ENCODE measurements at places on chromosomes 2 and 18.
A peak's percentile ranks its signal among the peaks of the same experiment; 100 is the strongest.

DNA sequence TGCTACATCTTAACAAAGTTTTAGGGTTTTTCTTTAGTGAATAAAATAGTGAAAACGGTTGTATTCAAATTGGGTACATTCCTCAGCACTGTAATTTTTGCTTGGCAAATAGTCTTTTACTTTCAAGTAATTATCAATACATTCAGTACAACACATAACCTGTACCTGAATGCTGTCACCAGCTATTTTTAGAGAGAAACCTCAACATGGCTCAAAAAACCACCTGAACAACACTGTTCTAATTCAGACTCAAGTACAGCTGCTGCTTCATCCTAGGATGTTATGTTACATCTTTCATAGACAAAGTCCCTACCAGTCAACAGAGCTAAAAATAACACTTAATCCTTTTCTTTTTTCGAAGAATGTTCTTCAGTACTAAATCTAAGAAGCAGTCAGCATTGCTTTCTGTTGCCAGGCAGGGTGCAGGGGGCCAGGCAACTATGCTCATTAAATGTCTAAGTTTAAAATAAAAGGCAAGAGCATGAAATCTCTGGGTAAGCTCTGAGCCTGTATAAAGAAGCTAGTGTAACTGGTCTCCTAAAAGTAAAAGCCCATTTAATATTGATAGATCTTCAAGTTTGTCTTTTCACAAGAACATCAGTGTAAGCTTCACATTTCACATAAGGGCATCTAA lies 20.5 kb downstream of the PDIA6 start:
- H3K4me3 ChIP-seq: no peak overlapping the region
- no peaks in the 10 kb centered on the region for H3K4me1 ChIP-seq
- DNase-seq: no peak
- no peaks in the 10 kb centered on the region for H3K27me3 ChIP-seq
- no peak overlapping the region for H3K27ac ChIP-seq

- H3K36me3 ChIP-seq: no peaks in the 10 kb centered on the region
Observed at GRCh38 chr2:105736145-105736544, 8.6 kb upstream of the NCK2 start.

DNA sequence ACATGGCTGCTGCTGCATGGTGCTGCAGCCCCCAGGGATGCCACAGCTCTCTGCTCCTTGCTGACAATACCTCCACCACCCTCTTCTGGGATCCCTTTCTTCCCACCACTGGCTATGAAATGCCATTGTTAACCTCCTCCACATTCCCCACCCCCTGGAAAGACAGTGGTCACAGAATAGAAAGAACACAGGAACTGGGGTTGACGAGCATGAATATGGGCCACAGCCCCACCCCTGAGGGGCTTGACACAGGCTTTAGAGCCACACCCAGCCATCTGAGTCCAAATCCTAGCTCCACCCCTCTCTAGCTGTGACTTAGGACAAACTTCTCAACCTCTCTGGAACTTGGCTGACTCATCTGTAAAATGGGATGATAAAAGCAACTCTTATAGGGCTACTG lies 47.3 kb downstream of the TMEM163 start:
- DNase-seq: no peak
- H3K4me3 ChIP-seq: no peak overlapping the region
- no peaks in the 10 kb centered on the region for H3K27me3 ChIP-seq
- no peaks in the 10 kb centered on the region for H3K4me1 ChIP-seq

- no peaks in the 10 kb centered on the region for H3K36me3 ChIP-seq
- no peak overlapping the region for H3K27ac ChIP-seq
- H3K4me1 ChIP-seq: peaks cover 24% of the 10 kb centered on the region
- H3K4me3 ChIP-seq: no peak overlapping the region
- DNase-seq: no peak
Observed at GRCh38 chr2:173656086-173656485, 301.4 kb downstream of the CDCA7 start.

- no peak for DNase-seq
- peaks cover 9% of the 10 kb centered on the region for H3K4me1 ChIP-seq
- no peak overlapping the region for H3K27ac ChIP-seq
- H3K36me3 ChIP-seq: no peaks in the 10 kb centered on the region
- no peak overlapping the region for H3K4me3 ChIP-seq
- no peaks in the 10 kb centered on the region for H3K27me3 ChIP-seq
Observed at GRCh38 chr2:23249348-23249747, 135.6 kb upstream of the KLHL29 start.

- no peaks in the 10 kb centered on the region for H3K27me3 ChIP-seq
- H3K4me3 ChIP-seq: no peak overlapping the region
- peaks cover 25% of the 10 kb centered on the region for H3K4me1 ChIP-seq
- no peaks in the 10 kb centered on the region for H3K36me3 ChIP-seq
- H3K27ac ChIP-seq: peak overlapping the region; percentile 72
Observed at GRCh38 chr2:17976871-17977746, 98.6 kb downstream of the KCNS3 start.

Data from esophagus muscularis mucosa (tissue), 4 donors.